ENCODE measurements at places on chromosomes 7 and 10.

- DNase-seq: no peak
Measured at GRCh38 chr10:103635580-103635979, 142.1 kb downstream of the NEURL1 start.

- DNase-seq: no peak
Measured at GRCh38 chr10:44370731-44371248, 14.1 kb downstream of the CXCL12 start.

GRCh38 chr7:116665332-116665996, 6.5 kb upstream of the MET start:
- no peak for DNase-seq

DNA sequence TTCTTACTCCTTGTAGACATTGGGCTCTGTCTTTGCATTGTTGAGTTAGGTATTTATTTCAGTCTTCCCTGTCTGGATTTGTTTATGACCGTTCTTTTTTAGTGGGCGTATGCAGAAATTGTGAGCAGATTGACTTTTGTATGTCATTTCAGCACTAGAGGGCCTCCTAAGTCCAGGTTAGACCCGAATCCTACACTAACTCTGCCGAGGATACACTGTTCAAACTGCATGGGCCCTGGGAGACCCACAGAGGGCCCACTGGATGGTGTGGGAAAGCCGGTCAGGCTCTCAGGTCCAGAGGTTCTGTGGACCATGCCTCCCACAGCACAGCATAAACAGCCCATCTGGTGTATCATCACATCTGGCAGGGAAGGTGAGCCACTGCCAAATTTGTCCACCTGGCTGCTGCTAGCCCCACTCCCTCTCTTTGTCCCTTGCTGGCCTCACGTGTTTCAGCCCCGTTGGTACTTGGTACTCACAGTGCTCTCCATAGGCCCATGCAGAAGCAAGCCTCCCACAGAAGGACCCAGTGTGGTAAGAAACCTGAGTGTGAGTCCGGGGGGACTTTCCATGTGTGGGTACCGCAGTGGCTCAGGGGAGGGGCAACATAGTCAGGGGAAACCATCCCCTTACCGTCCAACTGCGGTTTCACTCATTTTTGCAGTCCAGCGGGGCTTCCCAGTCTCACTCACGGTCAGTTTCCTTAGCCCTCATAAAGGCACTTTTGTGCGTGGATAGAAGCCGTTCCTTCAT, 112.8 kb downstream of the APBB1IP start:
- DNase-seq: no peak

DNA sequence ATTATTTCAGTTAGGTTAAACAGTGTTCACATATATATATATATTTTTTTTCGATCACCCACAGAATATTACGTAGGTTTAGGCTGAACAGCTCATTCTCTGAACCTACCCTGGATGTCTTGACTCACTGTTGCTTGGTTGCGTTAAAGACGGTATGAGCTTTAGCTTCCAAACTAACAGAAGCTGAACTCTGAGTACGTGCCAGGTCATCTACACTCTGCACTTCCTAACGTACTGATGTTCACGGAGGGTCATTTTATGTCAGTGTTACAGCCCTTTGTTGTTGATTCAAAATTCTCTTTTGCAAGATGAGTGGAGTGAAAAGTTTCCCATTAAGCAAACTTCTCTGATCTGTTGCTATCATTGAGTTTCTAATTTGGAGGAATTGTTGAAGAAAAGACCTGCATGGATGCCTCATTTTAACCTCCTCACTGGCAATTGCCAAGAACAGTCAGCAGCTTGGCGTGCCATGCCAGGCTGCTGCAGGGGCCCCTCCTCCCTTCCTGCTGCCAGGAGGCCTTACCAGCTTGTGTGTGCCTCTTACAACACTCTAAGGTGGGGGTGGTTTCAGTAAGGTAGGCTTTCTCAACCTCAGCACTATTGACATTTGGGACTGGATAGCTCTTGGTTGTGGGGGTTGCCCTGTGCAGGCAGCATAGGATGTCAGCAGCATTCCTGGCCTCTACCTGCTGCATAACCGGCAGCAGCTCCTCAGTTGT, 44.3 kb downstream of the INSYN2A start:
- peak; percentile 59 for DNase-seq

GRCh38 chr10:84908491-84908890, 580.1 kb downstream of the CCSER2 start:
- no peak for DNase-seq

DNA sequence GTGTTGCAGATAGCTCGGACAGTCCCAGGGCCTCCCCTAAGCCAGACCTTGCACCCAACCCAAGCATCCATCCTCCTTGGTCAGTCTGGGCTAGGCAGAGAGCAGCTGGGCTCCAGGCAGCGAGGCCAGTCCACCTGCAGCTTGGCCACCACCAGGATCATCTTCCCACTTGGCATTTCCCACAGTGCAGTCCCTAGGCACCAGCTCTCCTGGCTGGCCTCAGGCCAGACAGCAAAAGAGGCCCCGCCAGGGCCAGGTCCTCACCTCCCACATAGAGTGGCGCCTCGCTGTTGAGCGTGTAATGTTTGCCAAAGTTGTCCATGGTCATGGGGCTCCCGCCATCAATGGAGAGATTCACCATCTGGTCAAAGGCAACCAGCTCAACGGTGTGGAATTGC, 171.7 kb downstream of the LCOR start:
- no peak for DNase-seq

- no peak for DNase-seq
Measured at GRCh38 chr10:73366381-73367298, 8.0 kb upstream of the CFAP70 start.

DNA sequence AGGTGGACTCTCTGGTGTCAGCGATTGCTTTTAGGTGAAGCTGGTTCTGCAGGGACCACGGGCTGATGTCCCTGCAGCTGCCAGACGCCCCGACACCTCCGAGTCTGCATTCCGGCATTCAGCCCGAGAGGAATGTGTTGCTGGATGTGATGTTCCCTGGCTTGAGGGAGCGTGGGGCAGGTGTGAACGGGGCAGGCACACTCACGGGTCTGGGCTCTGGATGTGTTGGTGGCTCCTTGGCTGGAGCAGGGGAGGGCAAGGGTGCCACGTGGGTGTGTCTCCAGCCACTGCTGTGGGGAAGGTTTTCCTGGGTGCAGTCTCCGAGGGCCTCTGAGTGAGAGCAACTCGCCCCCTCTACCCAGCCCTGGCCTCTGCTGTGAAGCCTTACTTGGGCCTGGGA, 140.5 kb downstream of the CAMK1D start:
- no peak for DNase-seq

DNA sequence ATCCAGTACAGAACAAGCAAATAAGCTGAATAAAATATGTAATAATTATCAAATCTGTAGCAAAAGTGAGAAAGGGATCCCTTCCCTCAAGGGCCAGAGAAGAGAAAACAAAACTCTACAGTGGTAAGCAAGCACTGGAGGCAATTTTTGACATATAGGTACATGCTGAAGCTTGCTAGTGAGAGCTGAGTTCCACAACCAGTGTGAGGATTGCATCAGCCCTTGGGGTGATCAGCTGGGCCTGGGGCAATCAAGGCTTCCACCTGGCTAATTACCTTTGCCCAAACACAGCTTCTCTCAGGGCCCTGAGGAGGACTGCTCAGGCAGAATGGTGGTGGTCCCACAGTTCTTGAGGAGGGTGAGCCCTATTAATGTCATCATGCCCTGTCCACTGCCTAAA, 134.4 kb upstream of the DLX6 start:
- no peak for DNase-seq

DNA sequence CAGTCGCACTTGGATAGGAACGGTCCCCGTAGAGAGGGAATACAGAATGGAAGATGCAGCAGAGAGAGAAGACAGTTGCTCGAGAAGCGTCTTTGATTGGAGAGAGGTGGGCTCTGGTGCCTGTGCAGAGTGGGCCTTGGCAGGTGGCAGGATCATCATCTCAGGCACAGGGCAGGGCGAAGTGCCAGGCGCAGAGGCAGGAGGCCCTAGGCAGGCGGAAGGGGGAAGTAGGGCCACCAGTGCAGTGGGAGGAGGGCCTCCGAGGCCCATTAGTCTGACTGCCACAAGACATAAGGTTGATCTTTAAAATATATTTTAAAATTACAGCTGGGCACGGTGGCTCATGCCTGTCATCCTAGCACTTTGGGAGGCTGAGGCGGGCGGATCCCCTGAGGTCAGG, 10.1 kb downstream of the CARD11 start:
- DNase-seq: peak; percentile 51

- no peak for DNase-seq
Measured at GRCh38 chr7:20038676-20039075, 178.5 kb downstream of the MACC1 start.

Data from cardiac septum (tissue), 1 donor.